ENCODE measurements at places on chromosomes 5 and 9. TPM values are rescaled to one million over a fixed set of nuclear protein-coding genes. Genes with fewer than 3 reads are reported as not detected.

C8G gene
- total RNA-seq: 0.96 TPM

GRCh38 chr9:71209890-71210289, 88.5 kb upstream of the TRPM3 start:
- H3K4me1 ChIP-seq: no peaks in the 10 kb centered on the region
- no peaks in the 10 kb centered on the region for H3K27me3 ChIP-seq
- H3K4me3 ChIP-seq: no peak overlapping the region
- no peak overlapping the region for H3K27ac ChIP-seq

CDC14B gene
- total RNA-seq: 26.6 TPM

- H3K27ac ChIP-seq: no peak overlapping the region
- no peaks in the 10 kb centered on the region for H3K36me3 ChIP-seq
- H3K4me1 ChIP-seq: no peaks in the 10 kb centered on the region
- no peaks in the 10 kb centered on the region for H3K27me3 ChIP-seq
These were observed 164.8 kb upstream of the VCAN start for GRCh38 chr5:83306572-83307241.

DNA sequence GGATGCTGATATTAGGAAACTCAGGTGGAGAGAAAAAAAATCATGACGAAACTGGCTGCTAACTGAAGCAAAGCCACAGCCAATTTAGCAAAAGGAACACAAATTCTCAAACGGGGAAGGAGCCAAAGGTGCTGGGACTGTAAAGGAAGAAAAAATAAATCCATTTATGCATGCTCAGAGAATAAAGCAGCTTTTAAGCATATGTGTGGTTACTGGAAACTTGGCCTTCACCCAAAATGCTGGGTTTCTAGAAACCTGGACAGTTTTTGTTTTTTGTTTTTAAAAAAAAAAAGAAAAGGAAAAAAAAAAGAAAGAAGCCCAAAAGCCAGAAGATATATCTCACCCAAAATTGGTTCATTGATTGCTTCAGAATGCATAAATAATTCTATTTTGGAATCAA, 8.0 kb downstream of the WHRN start:
- no peak for DNase-seq
- H3K36me3 ChIP-seq: no peaks in the 10 kb centered on the region
- no peak overlapping the region for H3K27ac ChIP-seq
- H3K4me1 ChIP-seq: peaks cover 4% of the 10 kb centered on the region

GRCh38 chr5:57608542-57608941, 125.9 kb upstream of the ACTBL2 start:
- H3K4me1 ChIP-seq: no peaks in the 10 kb centered on the region
- H3K27ac ChIP-seq: no peak overlapping the region
- no peaks in the 10 kb centered on the region for H3K36me3 ChIP-seq
- no peak for DNase-seq
- no peak overlapping the region for H3K4me3 ChIP-seq

GRCh38 chr5:28691526-28691925, 1653.1 kb upstream of the CDH9 start:
- no peaks in the 10 kb centered on the region for H3K27me3 ChIP-seq
- H3K36me3 ChIP-seq: no peaks in the 10 kb centered on the region
- no peak overlapping the region for H3K4me3 ChIP-seq
- H3K4me1 ChIP-seq: no peaks in the 10 kb centered on the region

CNTLN gene
- total RNA-seq: 13.7 TPM

DNA sequence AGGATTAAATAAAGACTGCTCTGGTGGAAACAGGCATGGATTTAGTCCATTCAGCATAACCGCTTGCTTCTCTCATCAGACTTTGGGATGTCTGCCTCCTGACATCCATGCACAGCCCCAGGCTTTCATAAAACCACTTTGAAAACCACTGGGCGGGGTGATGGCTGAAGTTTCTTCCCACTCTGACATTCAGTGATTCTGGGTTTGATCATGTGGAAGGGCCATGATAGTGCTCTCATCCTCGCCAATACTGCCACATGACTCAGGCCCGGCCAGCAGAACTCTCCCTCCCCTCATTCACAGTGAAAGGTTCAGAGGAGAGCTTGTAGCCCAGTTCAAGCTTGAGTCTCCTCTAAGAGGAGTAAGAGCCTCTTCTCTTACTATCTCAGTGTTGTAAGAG, 29.6 kb upstream of the GLRA1 start:
- no peaks in the 10 kb centered on the region for H3K36me3 ChIP-seq
- no peaks in the 10 kb centered on the region for H3K27me3 ChIP-seq
- DNase-seq: no peak
- no peak overlapping the region for H3K4me3 ChIP-seq
- H3K4me1 ChIP-seq: no peaks in the 10 kb centered on the region

DNA sequence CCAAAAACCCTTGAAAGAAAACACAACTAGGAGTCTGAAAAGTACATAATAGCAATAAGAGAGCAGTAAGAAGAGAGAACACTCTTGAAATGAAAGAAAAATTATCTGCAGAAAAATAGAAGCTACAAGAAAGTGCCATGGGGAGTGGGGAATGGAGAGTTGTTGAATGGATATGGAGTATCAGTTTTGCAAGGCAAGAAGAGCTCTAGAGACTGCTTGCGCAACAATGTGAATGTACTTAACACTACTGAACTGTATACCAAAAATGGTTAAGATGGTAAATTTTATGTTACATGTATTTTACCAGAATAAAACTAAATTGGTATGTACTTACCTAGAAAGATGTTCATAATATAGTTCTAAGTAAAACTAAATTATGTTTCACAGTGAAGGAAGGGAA, 54.8 kb upstream of the RASGRF2 start:
- no peaks in the 10 kb centered on the region for H3K4me1 ChIP-seq
- no peak overlapping the region for H3K4me3 ChIP-seq
- H3K27ac ChIP-seq: no peak overlapping the region

GRCh38 chr9:88988796-88989641, 2.2 kb upstream of the S1PR3 start:
- no peak overlapping the region for H3K4me3 ChIP-seq
- DNase-seq: no peak
- H3K27ac ChIP-seq: no peak overlapping the region
- H3K4me1 ChIP-seq: no peaks in the 10 kb centered on the region

GRCh38 chr9:69497816-69498215, 172.8 kb downstream of the ENTREP1 start:
- H3K4me1 ChIP-seq: no peaks in the 10 kb centered on the region
- DNase-seq: no peak
- no peaks in the 10 kb centered on the region for H3K27me3 ChIP-seq
- no peak overlapping the region for H3K27ac ChIP-seq
- H3K4me3 ChIP-seq: no peak overlapping the region

DNA sequence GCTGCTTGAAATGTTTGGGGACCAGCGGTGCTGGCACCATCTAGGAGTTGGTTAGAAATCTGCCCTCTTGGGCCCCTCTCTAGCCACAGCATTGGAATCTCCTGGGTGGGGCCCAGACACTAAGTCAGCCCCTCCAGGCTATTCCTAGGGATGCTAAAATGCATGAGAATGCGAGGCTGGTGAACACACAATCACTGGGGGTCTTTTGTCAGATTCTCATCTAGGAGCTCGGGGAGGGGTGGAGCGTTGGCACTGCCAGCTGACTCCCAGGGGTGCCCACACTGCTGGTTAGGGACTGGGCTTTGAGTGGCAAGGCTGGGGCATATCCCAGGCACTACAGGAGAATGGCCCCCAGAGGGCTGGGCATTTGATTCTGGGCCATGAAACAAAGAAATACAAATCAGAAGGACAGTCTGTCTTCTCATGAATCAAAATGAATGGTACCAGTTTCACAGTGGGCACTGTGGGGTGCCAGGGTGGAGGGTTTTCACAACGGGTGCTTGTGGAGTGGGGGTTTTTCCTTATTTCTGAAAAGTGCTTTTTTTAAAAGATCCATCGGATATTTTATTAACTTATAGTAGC, 127.8 kb upstream of the RAPGEF1 start:
- H3K4me3 ChIP-seq: no peak overlapping the region
- no peaks in the 10 kb centered on the region for H3K27me3 ChIP-seq
- no peak for DNase-seq
- H3K27ac ChIP-seq: no peak overlapping the region

ABLIM3 gene
- total RNA-seq: 0.29 TPM

Data from H9 (cell line).